Neural crest cell (in vitro differentiated cells): ENCODE measurements at places on chromosomes 2 and 18.

DNA sequence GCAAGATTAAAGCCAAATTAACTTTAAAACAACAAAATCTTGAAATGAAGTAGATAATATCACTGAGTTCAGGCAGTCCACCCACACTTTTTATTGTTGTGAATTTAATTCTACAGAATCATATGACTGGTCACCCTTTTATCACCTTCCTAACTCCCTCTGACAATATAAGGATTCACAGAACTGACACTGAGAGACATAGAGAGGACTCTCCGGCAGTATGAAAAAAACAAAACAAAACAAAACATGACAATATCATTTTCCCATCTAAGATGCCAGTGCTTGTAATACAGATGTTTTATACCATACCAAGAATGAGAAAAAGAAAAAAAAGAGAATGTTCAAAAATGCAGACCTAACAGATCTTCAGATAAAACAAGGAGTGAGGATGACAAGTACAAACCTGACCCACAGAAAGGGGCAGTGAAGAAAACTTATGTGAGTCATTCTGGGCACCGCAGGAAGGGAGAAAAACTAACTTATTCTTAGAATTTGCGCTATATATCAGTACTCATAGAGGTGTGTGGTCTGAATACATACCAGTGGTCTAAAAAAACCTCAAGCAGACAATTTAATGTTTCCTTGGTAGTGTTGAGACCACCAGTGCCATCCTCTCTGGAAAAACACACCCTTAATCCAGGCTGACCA, 136.6 kb downstream of the ZAP70 start:
- DNase-seq = no peak

GRCh38 chr2:171894612-171894947, 536 bp upstream of the SLC25A12 start:
- no peak for DNase-seq

GRCh38 chr2:20444101-20444992, 2.5 kb upstream of the RHOB start:
- DNase-seq = no peak

DNA sequence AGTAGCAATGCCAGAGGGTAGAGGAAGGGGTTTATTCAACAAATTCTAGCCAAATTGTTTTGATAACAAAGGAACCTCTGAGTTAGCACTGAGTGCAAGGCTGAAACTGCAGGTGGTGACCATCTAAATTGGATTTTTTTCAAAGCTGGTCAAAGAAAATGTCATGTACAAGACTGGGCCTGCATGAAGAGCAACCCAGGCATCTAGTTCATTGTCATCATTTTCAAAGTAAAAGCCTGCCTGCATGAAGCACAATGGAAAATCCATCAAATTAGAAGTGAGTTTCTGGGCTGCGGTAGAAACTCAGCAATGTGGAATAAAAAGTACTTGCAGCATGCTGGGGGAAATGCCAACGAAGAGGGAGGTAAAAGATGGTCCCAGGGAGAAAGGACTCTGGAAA, 80.8 kb upstream of the PPP1CB start:
- no peak for DNase-seq

GRCh38 chr18:62964432-62964831, 249.1 kb downstream of the PHLPP1 start:
- DNase-seq = no peak

GRCh38 chr2:187855689-187856088, 301.5 kb upstream of the TFPI start:
- DNase-seq = no peak

DNA sequence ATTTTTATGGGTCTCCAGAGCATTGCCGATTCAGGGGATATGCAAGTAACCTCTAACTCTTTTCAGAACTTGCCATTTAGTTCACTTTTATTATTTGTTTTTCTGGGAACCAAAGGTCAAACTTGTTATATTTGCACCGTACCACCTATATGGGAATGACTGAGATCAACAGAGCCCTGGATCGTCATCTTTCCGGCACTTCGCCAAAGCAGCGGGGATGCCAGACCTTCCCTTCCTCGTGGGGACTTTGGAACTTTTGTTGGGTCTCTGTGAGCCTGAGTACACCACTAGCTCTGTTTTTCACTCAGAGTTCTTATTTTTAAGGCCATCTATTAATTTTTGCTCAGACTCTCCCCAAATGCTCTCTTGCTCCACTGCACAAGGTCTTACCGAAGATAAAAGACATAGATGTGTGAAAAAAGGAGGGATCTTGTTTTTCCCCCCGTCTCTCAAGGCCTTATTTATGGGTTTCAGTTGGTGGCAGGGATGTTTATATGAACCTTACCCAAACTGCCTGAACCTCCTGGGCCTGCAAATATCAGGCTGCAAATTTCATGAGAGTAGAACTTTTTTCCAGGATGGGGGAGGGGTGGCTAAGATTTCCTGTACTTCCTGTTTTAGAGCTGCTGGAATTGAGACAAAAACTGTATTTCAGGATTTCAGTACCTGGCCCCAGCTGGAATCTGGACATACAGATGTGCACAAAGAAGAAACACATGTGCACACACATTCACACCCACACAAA, 350.3 kb downstream of the HRH4 start:
- DNase-seq = no peak

- no peak for DNase-seq
Observed at GRCh38 chr18:52175406-52175805, 164.6 kb upstream of the DCC start.

GRCh38 chr2:12010059-12010458, 263.6 kb downstream of the LPIN1 start:
- DNase-seq = no peak

DNA sequence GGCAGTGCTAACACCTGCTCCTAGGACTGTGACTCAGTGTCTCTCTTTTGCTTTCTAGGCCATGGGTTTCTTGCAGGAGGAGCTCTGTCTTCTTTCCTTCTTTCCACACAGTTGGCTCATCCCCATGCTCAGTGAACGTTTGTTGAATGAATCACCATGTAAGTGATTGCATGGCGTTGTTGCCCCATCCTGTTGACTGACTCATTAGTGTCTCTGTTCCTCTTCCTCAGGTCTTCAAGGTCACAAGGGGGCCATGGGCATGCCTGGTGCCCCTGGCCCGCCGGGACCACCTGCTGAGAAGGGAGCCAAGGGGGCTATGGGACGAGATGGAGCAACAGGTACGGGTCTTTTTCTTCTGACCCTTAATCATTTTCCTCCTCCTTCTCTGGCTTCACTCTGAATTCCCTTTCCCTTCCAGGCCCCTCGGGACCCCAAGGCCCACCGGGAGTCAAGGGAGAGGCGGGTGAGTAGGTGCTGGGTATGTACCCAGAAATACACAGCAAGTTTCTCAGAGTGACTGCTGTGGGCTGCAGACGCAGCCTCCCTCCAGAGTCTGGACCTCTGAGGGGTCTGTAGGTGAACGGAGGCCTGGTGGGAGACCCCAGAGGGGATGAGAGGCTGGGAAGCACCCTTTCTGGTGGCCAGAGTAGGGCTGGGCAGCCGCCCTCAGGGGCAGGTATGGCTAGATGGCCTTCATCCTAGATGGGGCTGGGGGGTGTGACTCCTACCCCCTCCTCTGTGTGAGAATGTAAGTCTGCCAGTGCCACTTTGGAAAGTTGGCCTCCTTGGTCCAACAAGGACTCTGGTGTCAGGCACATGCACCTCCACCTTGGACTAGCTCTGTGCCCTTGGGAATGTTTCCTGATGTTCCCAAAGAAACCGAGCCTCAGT, 32.4 kb downstream of the MARCO start:
- no peak for DNase-seq

GRCh38 chr2:158443606-158444005, 12.9 kb downstream of the CCDC148 start:
- no peak for DNase-seq
